Cerebellar cortex (tissue), 1 donor: ENCODE measurements at places on chromosomes 3 and 15.

GRCh38 chr3:150439657-150440056, 31.6 kb downstream of the TSC22D2 start:
- DNase-seq: no peak

DNA sequence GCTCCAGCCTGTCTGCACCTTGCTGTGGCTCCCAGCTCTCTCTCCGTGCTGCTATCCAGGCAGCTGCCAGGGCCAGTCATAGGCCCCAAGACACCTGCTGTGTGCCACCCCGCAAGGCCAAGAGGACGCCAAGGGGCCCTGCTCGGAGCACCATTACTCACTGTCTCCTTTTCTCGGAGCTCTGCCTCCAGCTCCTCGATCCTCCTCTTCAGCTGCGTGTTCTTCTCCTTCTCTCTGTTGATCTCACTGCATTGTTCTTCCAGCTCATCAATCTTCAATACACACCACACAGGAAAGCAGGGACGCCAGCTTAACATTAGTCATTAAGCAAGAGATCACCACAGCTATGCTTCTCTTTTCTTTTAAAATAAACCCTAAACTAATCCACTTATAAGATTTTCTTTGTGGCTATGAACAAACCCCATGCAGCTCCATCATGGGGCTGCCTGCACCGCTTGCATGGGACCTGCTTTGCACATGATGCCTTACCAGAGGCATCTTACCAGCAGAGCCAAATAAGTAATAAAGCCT, 42.6 kb downstream of the WHAMM start:
- no peak for DNase-seq

GRCh38 chr3:54859184-54859583, 68.7 kb downstream of the LRTM1 start:
- no peak for DNase-seq

- no peak for DNase-seq
These were observed 517.7 kb upstream of the TBL1XR1 start for GRCh38 chr3:177714945-177715344.

DNA sequence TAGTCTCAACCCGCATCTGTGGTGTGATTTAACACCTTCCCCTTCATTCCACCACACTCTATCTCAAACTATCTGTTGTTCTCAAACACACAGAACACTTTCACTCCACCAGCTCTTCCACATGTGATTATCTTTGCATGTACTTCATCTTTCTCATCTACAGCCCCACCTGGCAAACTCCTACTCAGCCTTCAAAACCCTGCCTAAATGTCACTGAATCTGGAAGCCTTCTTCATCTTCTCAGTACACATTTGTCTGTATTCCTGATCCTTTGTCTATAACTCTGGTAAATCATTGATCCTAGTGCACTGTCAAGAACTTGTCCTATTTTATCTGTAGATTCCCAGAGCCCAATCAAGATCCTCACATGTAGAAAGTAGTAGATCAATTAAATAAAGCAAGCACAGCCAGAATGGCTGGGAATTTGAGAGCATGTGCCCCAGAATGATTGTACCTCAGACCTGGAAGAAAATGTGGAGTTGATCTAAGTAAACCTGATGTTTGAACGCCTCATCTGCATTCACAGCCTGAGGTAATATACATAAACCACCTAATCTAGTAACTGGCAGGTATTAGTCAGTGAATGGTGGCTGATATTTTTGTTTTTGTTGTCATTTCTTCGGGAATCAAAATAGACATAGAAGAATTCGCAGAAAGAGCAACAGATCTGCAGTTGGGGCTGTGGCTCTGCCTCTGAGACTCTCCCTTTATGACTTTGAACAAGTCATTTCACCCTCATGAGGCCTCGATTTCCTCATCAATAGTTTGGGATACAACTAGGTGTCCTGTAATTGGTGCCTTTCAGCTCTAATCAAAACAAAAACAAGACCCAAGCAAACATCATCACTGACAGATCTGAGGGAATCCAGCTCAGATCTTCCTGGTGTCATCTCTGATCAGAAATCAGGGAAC, 28.0 kb upstream of the MAGEF1 start:
- no peak for DNase-seq

DNA sequence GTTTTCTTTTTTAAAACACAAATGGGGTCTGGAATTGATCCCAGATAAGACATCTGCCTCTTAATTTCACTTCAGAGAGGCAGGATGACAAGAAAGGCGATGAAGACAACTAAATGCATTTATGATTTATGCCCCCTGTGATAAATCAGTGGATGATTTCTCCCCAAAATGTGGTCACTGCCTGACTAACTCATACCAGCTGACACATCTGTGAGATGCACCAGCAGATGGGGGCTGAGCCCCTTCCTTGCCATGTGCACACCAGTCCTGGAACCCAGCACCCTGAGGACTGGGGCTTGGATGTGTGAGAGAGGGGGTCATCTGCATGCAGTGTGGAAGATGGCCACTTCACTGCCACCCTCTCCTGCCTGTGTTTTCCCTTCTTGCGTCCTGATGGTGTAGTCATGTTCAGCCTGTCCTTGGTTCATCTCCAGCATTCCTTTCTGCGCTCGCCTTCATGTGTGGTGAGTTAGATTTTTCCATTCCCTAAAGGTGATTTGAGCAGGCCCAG, 264.3 kb downstream of the LRTM1 start:
- DNase-seq: no peak

DNA sequence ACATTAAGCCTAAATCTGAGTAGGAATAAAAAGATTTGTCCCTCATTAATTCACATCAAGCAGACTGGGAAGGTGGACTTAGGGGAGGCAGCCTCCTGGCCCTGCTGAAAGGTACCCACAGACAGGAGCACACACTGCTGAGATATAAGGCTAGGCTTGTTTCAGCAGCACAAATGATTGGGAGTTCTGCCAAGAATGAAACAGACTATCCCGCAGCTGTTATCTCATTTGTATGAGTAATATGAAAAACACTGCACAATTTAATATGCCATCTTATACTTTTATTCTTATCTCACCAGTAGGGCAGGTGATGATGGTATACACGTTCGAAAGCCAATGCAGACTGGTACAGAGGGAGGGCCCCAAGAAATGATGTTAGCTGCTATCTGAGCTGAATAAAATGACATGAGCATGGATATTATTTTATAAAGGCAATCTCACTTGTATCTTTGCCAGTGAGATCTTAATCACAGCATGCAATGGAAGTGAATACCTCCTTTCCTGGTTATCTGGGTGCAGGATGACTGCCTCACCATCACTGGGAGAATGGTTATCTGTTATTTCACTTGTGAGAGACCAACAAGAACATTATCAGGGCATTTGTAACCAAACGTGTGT, 258.7 kb upstream of the PPP2R3A start:
- peak; percentile 20 for DNase-seq

- no peak for DNase-seq
These were observed 252.3 kb upstream of the ARRDC4 start for GRCh38 chr15:97708252-97708651.

DNA sequence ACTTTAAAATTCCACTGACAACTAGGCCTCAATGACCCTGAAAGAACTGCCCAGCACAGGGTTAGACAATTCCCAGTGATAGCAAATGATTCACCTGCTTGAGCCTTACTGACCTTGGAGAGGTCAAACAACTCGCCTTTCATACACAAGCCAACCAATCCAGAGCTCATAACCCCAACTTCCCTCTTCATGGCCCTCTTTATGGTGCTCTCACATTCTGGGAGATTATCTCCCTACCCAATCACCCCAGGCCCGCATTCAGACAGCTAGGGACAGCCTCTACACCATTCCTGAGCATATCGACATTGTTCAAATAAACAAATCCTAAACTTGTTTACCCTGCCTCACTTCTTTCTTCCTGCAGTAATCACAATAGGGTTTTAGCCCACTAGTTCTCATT, 32.2 kb upstream of the COLQ start:
- no peak for DNase-seq

GRCh38 chr3:133196527-133196926, 158.3 kb downstream of the TMEM108 start:
- no peak for DNase-seq

- no peak for DNase-seq
These were observed 34.9 kb upstream of the LIMD1 start for GRCh38 chr3:45559560-45560118.

DNA sequence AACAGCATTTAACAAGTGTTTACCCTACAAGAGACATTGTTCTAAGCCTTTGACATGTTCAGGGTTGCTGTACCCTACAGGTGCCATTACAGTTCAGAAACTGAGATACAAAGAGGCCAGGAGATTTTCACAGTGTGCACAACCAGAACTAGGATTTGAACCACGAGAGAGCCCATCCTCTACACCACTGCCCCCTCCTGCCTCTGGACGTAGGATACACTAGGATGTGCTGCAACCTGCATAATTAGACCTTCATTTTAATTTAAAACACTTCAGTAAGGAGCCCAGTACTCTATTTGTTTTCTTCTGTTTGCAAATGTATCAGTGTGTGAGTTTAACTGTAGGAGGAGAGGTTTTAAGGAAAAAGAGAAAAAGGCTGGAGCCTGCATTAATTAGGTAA, 123.1 kb upstream of the RARB start:
- no peak for DNase-seq

GRCh38 chr3:197088370-197088769, 58.8 kb upstream of the MELTF start:
- no peak for DNase-seq

DNA sequence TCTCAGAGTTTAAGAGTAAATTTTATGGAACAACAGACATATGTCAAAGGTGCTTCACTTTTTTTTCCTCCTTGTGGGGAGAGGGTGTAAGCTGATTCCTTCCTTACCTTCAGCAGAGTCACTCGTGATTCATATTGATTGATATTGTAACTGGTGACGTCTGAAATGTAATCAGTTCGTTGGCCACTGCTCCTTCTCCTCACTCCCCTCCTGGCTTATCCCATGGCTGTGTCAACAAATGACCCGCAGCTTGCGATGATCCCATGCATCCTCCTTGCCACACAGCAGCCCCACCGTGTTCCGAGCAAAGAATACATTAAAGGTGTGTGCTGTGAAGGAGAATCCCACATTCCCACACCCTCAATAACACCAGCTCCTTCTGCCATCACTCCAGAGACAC, 7.3 kb downstream of the MGLL start:
- DNase-seq: no peak

DNA sequence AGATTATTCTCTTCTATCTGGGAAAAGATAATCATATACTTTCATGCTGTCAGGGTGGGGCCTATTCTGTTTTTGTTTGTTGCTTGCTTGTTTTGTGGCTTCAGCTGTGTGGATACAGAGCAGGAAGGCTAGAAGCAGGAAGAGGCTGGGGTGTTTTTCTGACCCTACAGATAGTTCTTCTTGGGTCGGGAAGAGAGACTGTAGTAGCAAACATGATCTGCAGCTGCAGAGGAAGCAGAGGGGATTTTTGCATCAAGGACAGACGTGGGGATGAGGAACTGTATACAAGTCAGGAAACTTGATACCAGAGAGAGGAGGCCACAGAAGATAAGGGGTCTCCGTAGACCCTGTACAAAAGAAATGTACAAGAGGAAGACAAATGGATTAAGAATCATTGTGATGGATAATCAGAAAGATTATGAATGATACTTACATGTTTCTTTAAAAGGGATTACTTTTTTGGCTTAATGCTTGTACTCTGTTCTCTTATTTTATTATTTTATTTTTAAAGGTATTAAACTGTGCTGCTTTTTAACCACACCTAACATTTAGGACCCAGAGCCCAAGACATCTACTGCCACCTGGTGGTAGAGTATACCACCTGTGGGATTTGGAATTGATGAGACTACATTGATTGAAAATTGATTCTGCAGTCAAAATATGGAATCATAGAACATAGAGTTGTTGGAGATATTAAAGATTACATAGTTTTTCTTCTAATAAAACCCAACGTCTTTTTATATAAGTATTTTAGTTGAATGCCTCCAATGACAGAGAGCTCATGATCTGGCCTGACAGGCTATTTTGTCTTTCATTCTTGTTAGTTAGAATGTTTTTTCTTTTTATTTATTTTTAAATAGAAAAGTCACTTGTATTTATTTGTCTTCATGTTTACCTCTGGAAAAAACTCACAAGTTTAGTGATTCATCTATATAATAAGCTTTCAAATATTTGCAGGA, 87.3 kb upstream of the ROPN1 start:
- DNase-seq: peak; percentile 39

DNA sequence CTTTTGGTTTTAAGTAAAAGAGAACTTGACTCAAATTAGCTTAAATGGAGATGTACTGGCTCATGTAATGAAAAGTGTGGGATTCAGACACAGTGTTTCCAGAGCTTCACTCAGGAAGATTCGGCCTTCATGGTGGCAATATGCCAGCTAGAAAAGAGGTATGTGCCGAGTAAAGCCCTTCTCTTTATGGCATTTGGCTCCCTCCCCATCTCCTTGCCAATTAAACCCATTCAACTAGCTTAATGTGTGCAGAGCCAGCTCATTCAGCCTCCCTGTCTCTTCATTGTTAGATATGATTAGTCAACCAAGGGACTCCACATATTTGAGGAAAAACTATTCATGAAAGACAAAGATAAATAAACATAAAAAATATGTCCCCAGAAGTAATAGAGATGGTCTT, 15.0 kb upstream of the TRANK1 start:
- no peak for DNase-seq

DNA sequence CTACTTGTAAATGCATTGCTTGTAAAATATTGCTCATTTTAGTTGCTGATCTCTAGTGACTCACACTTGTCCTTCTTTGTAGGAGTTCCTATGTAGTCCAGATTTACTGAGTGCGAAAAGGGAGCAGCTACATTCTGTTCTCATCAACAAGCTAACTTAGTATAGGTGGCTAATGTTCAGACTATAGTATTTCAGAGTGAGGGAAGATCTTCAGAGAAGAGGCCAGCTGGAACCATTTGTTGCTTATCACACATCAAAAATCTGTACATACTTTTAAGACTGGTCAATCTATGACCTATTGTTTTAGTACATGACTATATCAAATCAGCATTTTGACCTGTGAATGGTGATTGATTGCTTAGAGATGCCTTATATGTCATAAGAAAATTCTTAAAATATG, 71.3 kb upstream of the THSD4 start:
- DNase-seq: no peak

GRCh38 chr3:145266368-145266767, 894.6 kb downstream of the PLOD2 start:
- DNase-seq: no peak

DNA sequence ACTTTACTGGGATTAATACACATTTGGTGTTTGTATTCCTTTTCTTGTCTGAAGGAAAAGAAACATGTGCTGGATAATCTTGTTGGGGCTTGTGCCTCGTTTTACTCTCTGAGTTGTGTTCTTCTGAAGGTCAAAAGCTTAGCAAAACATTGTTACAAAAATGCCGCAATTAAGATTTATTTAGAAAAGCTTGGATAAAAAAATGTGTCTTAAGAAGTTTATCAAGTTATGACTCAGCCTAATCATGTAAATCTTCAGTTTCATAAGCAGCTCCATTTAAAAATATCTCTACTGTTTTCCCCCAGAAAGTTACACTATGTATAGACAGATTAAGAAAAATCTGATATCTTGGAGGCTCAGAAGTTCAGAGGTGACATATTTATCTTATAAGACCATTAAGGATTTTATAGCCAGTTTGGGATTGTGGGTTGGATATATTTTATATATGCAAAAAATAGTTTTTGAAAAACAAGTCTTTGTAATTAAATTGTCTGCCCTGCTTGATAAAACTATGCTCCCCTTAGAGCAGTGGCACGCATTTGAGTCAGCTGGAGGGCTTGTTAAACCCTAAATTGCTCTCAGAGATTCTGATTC, 56.5 kb downstream of the CLDN11 start:
- DNase-seq: no peak
